GF-D8 (cell line): ENCODE measurements at places on chromosomes 3 and 15.

DNA sequence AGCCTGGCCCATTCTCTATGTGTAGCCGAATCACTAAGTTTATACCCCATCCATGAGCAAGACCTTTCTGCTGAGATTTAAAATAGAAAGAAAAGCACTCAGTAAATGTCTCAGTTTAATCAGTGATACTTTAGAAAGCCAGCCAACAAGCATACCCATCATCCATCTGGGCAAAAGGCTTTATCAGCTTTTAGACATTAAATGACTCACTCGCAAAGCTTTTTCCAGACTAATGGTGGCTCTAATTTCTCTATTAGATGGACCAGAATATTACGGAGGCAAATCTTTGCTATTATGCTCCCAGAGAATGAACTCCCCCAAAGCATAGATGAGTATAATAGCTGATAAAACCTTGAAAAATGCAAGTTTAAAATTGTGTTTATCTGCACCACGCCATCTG lies 727.8 kb downstream of the GBE1 start:
- no peak for DNase-seq

- no peak for DNase-seq
Observed at GRCh38 chr3:64400706-64401105, 175.4 kb upstream of the PRICKLE2 start.

DNA sequence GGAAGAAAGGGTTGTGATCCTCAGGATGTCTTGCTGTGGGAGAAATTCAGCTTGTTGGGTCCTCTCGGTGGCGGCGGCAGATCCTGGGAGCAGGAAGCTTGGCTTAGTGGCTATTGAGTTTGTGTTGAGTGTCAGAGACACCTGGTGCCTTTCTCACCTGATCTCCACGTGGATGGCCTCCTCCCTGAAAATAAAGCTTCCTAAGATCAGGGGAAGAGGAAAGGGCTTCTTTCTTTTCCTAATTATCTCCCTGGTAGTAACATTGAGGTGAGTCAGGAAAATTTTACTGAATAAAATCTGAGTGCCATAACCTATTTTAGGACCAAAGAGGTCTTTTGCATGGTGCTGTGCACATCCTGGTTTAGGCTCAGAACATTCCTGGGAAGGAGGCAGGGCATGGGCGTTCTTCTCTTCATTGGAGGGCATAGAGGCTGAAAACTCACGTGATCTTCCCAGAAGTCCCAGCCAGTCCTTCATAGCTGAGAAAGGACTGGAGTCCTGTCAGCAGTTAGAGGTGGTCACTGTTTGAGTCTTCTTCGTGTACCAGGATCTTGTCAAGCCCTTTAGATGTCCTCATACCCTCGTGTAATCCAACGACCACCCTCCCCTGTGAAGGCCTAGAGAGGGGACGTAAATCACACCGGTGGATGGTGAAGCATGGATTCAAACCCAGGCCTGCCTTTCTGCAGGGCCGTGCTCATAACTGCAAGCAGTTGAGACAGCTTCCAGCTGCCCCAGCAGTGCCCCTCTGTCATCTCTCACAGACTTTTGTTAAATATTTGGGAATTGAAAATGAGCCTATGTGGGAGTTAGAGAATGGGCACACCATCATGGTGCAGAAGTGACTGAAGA lies 1.1 kb downstream of the CMTM8 start:
- no peak for DNase-seq

DNA sequence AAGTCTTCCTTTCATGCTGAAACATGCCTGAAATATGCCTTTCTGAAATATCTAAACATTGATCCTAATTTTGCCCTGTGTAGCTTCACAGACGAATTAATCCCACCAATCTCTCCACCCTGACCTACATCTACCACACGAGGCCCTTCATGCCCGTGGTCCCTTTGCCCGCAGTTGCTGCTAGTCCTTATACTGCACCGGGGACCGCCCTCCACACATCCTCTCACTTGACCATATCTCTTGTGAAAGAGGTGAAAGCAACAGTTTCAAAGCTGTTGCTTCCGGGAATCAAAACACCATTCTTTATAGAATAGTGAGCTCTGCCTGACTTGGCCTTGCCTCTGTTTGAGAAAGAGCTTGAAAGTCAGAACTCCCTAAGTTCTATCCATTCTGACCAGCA lies 499.5 kb downstream of the NTRK3 start:
- DNase-seq = no peak

DNA sequence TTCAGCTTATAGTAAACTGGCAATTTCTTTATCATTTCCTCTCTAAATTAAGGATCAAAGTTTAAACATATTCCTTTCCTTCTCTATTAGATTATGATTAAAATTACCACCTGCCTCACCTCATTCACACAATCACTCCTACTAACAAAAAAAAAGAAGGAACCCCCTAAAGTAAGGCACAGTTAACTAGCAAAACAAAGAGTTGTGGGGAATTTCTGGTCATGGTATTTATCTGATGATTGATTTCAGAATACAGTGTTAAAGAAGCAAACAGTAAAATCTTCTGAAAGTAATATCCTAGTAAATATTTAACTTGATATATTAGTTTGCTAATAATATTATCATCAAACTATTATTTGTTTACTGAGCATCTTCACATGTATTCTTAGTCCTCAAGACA lies 8.8 kb downstream of the GBE1 start:
- DNase-seq = no peak

DNA sequence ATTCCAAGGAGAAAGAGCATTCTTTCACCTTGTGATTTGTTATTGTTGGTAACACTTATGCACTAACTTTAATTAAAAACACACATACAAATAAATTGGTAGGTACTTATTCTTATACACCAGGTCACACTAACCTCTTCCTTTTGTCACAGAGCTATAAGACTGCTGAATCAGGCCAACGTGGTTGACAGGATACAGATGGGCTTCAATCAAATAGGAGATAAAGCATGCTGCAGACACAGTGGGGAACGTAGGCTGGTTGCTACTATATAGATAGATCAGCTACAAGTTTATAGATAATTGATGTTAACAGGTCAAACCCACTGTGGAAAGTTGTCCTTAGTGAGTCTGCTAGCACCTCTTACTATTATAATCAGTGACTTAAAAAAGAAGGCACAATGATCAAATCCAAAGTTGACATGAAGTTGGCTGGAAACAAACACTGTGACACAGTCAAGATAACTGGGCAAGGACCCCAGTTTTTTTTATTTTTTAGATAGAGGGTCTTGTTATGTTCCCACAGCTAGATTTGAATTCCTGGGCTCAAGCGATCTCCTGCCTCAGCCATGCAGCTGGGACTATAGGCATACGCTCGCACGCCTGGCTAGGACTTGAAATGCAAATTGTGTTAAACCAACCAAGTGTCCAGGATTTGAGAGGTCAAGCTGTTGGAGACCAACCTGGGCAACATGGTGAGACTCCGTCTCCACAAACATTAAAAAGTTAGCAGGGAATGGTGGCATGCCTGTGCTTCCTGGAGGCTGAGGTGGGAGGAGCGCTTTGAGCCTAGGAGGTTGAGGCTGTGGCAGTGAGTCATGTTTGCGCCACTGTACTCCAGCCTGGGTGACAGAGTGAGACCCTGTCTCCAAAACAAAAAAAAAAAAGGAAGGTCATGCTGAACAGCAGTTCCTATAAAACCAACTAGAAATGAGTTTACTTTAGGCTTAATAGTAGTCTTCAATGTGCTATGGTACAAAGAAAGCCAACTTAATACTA lies 97.9 kb upstream of the MEX3B start:
- no peak for DNase-seq

GRCh38 chr15:75542386-75542797 lies 36.7 kb downstream of the PTPN9 start:
- no peak for DNase-seq

DNA sequence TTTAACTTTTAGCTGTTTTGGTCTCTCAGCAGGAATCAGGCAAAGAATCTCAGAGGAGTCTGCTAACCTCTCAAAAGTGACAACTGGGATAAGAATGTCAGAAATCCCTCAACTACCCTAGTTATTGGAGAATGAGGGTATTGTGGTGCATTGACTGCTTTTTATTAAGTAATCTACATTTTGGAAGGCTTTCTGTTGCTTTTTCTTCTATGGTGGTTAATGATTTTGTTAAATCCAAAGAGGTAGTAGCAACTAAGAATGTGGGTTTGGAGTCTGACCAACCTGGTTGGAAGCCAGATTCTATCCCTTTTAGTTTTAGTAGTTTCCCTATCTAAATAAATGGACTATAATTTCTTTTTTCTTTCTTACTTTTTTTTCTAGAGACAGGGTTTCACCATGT lies 94.7 kb upstream of the RNF7 start:
- no peak for DNase-seq

- no peak for DNase-seq
Observed at GRCh38 chr15:65460741-65461347, 38.1 kb upstream of the IGDCC4 start.

DNA sequence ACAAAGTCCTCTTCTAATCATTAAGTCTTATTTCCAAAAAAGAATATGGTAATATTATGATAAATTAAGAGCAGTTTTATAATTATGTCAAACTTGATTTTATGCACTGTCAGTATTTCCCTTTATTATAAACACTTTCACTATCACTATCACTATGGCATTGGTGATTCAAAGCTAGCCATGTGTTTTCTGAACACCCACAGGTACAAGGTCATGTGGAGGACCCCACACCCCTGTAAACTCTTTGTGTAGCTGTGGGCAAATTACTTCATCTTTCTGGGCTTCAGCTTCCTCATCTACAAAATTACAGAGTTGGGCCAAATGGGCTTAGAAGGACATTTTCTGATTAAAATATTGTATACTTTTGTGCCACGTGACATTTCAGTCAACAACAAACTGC lies 41.7 kb downstream of the FBXL22 start:
- DNase-seq = no peak

DNA sequence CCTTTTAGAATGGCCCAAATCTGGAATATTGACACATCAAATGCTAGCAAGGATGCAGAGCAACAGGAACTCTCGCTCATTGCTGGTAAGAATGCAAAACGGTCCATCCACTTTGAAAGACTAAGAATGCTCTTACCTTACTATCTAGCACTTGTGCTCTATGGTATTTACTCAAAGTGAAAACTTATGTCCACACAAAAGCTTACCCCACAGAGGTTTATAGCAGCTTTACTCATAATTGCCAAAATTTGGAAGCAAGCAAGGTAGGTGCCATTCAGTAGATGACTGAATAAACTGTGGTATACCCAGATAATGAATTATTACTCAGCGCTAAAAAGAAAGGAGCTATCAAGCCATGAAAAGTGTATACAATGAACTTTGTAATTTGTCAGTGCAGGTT lies 96.4 kb downstream of the CTNNB1 start:
- no peak for DNase-seq

DNA sequence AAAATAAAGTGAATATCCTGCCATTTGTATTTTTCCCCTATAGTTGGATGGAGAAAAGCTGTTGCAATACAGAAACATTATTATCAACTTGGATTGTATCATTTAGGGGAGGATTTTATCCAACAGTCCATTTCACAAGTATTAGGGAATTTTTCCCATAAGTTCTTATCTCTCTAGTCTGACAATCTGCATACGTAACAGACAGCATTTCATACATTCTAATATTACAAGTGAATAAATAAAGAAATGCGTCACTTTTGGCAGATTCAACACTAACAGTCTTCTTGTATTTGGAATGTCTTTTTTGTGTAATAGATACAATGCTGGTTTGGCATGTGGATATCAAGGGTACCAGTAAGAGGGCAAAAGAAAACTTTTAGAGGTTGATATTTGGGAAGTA lies 795.3 kb upstream of the ARRDC4 start:
- DNase-seq = no peak

- no peak for DNase-seq
Observed at GRCh38 chr15:57070674-57071073, 152.2 kb downstream of the TCF12 start.

DNA sequence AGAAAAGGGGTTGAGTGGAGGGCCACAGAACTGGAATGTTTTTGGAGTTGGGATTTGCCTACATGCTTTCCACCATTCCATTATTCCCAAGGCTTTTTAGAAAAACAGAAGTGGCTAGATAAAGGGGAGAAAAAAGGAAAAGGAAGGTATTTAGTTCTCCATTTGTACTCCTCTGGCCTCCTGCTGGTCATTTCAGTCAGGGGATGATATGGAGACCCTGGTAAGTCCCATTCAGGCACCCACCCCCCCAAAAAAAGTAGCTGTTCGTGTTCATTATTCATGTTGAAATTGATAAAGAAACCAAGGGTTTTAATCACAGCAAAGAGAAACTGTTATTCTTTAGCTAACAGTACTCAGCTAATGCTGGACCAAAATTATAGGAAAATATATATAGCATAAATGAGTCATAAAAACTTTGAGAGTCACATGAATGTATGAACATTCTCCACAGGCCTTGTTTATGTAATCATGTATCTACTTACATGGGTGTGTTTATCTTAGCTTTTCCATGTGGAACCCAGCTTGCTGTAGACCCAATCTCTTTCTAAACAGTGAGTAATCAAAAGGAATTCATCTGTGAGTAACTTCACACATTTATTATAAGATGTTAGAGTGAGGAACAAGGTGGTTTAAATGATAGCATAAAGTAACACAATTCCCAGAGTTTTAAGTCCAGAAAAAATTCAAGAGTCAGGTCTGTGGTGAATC lies 167.2 kb downstream of the KCNMB2 start:
- no peak for DNase-seq

- peak; percentile 31 for DNase-seq
Observed at GRCh38 chr3:16337856-16338540, 73.0 kb downstream of the OXNAD1 start.

GRCh38 chr3:71076361-71077002 lies 507.0 kb downstream of the FOXP1 start:
- DNase-seq = no peak
